BJ (cell line): ENCODE measurements at places on chromosomes 5 and 9.

GRCh38 chr5:87195104-87195591, 72.5 kb upstream of the RASA1 start:
- peak; percentile 46 for DNase-seq

DNA sequence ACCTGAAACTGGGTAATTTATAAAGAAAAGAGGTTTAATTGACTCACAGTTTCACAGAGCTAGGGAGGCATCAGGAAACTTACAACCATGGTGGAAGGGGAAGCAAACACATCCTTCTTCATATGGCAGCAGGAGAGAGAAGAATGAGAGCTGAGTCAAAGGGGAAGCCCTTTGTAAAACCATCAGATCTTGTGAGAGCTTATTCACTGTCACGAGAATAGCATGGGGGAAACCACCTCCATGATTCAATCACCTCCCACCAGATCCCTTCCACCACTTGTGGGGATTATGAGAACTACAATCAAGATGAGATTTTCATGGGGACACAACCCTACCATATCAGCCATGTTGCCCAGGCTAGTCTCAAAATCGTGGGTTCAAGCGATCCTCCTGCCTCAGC, 143.4 kb downstream of the FGF18 start:
- no peak for DNase-seq

- DNase-seq: peak; percentile 64
Measured at GRCh38 chr5:126884269-126884819, 107.4 kb downstream of the LMNB1 start.

DNA sequence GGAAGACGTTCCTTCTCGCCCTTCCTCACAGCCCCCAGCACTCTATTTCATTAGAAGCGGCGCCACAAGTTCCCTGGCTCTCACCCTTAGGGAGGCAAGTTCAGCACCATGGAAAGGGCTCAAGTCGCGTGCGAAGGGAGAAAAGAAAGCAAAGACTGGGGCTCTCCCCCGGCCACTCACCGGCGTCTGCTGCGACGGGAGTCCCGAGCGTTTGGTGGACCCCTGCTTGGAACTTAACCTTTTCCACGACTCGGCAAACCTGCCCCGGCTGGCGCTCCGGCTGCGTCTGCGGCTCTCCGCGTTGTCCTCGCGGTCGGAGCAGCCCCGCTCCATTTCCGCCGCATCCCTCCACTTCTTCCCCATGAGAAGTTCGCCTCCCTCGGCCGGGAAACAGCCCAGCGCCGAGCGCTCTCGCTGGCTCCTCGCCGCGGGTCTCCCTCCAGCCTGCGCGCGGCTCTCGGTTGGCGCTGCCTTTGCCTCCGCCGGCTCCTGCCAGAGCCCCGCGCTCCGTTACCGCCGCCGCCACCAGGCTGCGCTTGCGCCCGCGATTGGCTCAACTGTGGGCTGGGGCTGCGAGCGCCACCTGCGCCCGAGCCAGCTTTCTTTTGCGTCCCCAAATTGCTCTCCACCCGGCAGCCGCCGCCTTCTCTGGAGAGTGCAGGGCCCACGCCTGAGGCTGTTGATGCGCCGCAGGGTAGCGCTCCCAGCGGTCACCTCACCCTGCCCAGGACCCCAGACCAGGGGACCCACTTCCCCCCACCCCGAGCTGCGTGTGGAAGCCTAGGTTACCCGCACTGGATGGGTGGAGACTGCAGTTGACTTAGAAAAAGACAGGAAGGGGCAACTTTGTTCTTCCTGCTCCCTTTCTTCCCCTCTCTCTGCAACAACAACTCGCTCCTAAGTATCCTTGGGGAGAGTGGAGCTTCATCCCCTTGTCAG, 321.6 kb downstream of the CEMIP2 start:
- DNase-seq: peak; percentile 6

DNA sequence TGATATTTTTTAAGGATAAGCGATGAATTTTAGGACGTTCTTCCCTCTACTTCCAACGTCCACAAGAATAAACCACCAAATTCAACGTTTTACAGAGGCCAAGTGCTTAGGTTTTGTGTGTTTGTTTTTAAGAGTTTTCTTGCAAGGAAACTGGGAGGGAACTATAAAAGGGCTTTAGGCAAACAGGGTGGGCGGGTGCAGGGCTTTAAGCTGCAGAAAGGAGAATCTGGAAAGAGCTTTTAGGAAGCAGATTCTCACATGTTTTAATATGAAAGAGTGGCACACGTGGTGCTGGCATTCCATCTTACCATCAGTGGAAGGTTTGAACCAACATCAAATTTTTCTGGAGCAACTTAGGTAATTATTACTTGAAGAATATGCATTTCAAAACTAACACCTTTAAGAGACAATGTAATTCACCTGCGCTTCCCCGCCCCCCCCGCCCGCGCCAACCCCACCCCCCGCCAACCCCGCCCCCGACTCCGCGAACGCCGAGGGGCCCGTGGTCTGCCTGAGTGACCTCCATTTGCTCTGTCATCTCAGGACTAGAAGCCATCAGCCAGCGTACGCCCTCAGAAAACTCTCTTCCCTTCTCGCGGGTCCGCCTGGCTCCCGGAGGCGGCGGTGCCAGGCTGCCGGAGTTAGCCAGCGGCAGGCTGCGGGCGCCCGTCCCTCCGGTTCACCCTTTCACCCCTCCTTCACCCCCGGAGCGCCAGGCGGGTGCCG, 911 bp upstream of the PIK3R1 start:
- DNase-seq: no peak
